NCI-H524 (cell line): ENCODE measurements at places on chromosomes 11 and 22.

DNA sequence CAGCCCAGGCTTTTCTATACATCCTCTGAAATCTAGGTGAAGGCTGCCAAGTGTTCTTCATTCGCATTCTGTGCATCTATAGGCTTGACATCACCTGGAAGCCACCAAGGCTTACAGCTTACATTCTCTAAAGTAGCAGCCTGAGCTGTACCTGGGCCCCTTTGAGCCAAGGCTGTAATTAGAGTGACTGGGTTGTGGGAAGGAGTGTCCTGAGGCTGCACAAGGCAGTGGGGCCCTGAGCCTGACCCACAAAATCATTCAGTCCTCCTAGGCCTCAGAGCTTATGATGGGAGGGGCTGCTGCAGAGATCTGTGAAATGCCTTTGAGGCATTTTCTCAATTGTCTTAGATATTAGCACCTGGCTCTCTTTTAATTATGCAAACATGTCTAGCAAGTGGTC lies 33.0 kb upstream of the RDX start:
- no peak for DNase-seq

DNA sequence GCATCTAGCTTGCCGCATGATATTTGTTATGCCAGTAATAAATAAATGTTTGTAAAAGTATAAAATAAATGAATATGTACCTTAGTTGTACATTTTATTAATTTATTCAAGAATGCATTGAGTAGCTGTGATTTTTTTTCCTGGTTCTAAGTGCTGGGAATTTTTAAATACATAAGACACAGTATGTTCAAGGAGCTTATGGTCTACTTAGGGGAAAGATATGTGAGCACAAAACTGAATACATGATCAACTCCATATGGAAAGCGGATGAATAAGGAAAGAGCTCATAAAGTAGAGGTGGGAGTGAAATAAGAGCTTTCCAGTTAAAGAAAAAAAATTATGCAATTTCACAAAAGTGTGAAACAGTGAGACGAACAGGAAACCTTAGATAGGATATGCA lies 944.2 kb upstream of the CCDC90B start:
- no peak for DNase-seq

DNA sequence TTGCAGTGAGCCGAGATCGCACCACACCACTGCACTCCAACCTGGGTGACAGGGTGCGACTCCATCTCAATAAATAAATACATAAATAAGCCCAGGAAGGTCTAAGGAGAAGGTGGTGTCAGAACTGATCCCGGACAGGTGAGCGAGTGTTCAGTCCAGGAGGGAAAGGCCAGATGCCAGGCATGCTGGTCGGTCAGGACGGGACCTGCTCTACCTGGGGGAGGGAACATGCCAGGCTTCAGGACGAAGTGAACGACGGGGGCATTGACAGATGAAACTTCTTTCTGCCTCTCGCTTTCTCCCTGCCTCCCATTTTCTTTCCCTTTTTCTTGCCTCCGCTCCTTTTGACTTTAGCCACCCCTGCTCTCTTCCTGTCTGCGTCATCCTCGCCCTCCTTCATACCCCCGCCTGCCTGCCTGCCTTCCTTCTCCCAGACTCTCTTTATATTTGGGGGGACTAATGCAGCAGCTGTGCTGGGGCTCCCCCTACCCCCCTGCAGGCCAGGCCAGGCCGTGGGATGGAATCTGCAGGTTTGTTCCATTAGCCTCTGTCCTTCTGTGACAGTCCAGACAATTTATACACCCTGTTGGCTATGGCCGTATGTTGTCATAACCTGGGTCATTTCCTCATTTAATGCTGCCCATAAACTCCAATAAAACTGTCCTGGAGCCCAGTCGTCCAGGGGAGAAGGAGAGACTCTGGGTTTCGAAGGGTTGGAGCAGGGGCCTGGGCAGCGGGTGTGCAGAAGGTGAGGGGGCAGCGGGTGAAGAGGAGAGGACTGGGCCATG lies 209.2 kb upstream of the TBCEL start:
- DNase-seq, result no peak

GRCh38 chr11:73171436-73172161 lies 29.5 kb upstream of the FCHSD2 start:
- DNase-seq, result no peak

DNA sequence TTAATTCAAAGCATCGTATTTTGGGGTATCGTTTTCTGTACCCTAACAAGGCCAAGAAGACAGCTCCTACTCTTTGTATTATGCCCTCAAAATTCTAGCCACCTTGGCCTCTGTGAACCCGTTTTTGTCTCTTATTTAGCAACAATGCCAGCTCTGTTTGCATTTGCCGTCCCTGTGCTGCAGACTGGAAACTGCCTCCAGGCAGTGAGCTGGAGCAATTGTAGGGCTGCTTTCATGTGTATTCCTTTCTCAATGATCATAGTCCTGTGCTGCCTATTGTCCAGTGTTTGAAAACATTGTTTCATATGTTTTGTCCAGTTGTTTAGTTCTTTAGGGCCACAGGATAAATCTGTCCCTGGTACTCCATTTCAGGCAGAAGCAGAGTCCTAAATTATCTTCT lies 19.9 kb upstream of the BACE1-AS start:
- no peak for DNase-seq

DNA sequence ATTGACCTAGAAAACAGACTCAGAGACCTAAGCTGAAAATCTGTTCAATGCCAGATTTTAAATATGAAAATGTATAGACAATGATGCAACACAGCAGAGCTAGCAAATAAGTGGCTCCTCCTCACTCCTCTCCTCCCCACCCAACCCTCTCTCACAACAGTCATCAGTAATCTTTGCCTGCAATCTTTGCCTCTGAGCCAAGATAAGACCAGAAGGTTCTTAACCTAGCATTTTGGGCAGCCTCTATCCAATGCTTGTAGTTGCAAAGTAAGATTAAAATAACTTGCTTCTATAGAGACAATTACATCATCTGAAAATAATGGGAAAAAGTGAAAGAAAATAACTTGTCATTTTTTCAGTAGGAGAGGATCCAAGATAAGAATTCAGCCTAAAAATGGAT lies 117.3 kb downstream of the PARVA start:
- DNase-seq, result no peak

GRCh38 chr22:24445481-24446259 lies 18.3 kb downstream of the ADORA2A start:
- DNase-seq, result peak; percentile 90

DNA sequence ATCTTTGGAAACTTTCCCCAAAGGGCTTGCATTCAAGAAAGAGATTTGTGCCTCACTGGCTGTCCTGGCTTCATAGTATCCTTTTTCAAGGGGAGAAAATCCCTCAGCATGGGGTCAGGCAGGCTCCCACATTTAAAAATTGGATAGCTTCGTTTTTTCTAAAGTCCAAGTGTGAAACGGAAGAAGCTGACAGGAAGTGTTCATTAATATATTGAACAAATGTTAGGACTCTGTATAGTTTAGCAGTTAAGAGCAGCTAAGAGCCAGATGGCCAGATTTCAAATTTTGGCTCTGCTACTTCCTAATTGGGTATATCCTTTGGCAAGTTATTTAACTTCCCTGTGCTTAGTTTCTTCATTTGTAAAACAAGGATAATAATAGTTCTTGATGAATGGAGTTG lies 354.9 kb upstream of the FAT3 start:
- DNase-seq, result peak; percentile 10

GRCh38 chr11:112881461-112881860 lies 79.8 kb upstream of the NCAM1 start:
- peak; percentile 87 for DNase-seq

DNA sequence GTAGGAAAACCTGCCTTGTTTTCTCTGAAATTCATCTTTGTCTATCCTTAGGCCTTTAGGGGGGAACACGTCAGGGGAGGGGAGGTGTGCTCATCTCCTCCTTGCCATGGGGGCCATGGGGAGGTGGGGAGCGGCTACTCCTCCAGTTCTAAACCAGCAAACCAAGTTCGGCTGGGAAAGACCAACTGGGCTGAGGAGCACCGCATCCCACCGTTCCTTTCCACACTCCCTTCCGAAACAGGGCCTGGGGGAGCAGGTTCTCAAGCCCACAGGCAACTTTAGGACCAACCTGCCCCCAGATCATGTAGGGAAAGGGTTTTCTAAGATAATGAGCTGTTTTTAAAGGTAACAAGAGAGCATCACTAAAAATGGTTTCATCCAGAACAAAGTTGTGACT lies 77.5 kb upstream of the PITPNB start:
- DNase-seq, result no peak

DNA sequence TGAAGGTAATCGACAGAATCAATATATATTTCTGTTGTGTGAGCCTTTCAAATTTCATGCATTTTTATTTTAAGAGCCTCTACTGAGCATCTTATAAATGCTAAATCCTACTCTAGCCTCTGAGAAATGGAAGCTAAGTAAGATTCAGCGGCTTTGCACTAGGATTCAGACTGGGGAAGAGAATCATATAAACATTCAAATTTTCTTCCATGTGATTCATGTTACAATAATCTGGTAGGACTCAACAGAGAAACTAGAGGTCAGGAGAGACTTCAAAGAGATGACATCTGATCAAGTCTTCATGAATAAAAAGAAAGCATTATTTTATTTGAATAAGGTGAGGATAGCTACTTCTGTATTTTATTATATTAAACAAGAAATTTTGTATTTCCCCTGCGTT lies 538.9 kb downstream of the DLG2 start:
- DNase-seq, result no peak

DNA sequence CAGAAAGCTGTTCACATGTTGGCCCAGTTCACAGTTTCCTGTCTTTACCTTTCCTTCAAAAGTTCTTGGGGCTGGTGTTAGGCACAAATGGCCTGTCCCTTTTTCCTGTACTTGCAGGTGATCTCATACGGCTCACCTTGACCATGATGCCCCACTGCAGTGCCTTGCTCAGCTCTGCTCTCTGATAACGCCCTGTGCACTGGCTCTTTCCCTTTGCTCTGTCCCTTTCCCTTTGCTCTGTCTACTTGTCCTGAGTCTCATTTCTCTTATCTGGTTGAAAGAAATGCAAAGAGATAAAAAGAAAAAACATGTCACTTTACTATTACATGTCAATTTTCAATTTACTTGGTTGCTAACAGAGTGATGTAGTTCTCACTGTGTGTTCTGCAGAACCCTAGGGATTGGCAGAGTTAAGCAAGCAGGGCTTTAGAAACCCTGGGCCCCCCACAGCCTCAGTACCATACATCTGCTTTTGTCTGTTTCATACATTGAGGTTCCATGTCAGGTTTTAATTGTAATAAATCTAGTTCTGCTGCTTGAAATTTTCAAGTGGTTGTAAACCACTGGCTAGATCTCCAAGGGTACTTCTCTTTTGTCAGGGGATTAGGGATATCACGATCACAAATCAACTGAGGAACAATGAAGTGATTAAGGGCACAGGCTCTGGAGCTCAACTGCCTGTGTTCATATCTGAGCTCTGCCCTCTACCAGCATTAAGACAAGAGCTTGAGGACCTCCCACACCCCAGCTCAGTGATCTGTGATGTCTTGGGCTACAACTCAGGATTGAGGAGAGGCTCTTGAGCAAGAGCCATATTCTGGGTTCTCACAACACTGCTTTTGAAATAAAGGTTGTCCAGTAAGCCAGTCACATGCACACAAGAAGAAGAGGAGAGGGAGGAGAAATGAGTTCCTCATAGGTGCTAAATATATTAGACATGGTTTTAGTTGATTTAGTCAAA lies 16.3 kb upstream of the SORL1 start:
- no peak for DNase-seq

DNA sequence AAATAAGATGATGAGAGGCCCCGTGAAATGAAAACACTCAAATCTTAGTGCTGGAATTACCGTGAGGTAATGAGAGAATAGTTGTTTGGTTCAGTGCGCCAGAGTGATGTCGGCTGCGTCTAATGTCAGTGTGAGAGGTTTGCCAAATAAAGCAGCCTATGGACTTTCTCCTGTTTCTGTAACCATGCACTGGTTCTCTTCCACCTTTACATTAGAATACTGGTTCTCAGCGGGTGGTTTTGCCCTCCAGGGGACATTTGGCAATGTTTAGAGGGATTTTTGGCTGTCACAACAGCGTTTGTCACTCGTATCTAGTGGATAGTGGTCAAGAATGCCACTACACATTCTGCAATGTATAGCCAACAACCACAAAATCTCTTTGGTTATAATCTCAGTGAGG lies 1.1 kb downstream of the OOSP4B start:
- DNase-seq, result no peak
